Fibroblast of upper back skin (primary cell): ENCODE measurements at places on chromosomes 1 and 21.

GRCh38 chr1:42206164-42206563 is 41.6 kb upstream of the GUCA2A start:
- DNase-seq, result no peak

GRCh38 chr1:1985375-1986050 is 18.1 kb downstream of the CFAP74 start:
- no peak for DNase-seq

- DNase-seq, result no peak
Observed at GRCh38 chr21:41755934-41756773, 10.7 kb downstream of the RIPK4 start.

- no peak for DNase-seq
Observed at GRCh38 chr1:1624443-1625403, 7.2 kb upstream of the MMP23B start.

- DNase-seq, result no peak
Observed at GRCh38 chr1:110339407-110340206, 430 bp downstream of the RBM15 start.

DNA sequence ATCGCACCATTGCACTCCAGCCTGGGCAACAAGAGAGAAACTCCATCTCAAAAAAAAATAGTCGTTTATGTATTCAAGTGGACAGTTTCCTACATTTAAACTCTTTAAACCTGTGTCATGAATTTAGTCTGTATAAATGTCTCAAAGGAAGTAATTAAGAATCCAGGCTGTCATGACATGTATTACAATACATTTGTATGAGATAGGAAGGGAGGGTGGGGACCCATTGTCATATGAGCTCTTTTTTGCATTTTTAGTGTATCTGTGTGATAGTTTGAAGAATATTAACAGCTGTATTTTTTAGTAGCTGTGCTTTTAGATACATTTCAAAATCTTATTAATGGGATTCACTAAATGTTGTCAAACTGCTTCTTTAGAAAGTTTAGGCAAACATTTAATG is 20.0 kb downstream of the DONSON start:
- no peak for DNase-seq

DNA sequence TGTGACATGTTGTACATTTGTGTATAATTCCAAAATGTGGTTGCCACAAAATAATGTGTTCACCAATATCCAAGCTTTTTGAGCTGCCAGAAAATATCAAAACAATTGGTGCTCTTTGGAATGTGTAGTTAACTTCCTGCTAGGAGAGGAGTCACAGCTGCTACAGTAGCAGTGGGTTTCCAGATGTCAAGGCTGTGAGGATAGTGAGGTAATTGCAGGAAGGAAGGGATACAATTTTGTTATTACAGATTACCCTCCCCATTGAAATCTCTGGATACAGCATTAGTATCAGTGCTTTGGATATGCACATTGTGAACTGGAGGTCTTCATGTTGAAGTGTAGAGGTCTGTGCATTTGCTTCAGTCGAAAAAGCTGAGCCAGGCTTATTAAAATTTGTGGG is 253.2 kb downstream of the PTPRC start:
- peak; percentile 71 for DNase-seq

GRCh38 chr21:15018382-15018781 is 46.4 kb downstream of the NRIP1 start:
- DNase-seq, result no peak

GRCh38 chr21:40719615-40720014 is 127.3 kb downstream of the DSCAM start:
- no peak for DNase-seq

GRCh38 chr1:112169517-112169916 is 180.0 kb upstream of the KCND3 start:
- DNase-seq, result no peak

- DNase-seq, result peak; percentile 60
Observed at GRCh38 chr21:15616864-15617574, 112.8 kb upstream of the USP25 start.

DNA sequence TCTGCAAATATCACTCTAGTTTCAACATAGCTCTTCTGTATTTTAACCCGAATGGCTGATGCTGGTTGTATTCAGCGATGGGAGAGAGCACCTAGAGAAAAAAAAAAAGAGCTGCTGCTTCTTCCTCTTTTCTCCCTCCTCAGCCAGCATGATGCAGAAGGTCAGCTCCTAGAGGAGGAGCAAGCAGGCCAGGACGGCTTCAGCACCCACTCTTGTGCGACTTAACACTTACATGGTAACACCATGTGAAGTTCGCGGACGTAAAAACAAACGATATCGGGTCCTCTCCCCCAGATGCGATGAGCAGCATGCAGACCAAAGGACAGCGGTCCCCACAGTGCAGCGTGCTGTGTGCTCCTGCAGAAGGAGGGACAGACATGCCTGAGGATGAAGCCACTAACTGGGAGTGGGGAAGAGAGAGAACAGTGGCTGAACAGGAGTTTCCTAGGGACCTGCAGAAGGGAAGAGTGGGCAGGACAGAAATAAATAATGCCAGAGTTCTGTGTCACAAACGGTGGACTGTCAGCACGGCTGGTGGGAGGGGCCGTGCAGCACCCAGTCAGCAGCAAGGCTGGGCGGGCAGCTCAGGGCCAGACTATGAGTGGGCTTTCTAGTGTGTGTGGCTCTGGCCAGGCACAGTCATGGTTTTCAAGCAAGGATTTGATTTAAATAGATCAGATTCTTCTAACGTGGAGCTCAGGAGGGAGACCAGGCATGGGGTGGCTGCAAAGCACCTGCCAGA is 11.4 kb upstream of the B3GALT5 start:
- DNase-seq, result peak; percentile 3

- DNase-seq, result no peak
Observed at GRCh38 chr1:199914546-199914945, 113.0 kb upstream of the NR5A2 start.

GRCh38 chr1:51063121-51063520 is 38.9 kb upstream of the C1orf185 start:
- peak; percentile 89 for DNase-seq

DNA sequence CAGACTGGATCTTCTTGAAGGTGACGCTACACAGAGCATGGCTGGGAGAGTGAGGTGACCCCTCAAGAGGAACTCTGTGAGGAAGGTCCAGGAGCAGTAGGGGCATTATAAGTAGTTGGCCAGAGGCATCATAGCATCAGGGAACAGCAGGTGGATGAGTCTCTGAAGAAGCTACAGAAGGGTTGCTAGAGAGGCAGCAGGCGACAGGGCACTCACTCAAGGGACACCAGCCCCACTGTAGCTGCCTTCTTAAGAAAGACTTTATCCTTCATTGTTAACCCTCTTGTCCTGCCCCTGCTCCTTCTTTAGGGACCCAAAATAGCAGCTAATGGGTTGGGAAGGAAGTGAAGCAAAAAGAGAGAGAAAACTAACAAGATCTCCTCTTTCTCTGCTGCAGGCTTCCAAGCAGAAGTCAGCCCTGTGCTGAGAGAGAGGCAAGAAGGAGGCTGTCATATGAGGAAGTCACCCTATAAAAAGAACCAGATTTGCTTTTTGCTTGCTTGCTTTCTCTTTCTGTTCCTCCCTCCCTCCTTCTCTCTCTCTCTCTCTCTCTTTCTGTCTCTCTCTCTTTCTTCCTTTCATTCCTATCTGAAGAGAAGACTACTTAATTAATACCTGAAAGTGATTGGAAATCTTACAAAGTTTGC is 7.7 kb upstream of the CD5L start:
- DNase-seq, result no peak

- DNase-seq, result no peak
Observed at GRCh38 chr21:42534421-42535378, 21.0 kb downstream of the SLC37A1 start.

- DNase-seq, result no peak
Observed at GRCh38 chr1:113168946-113169345, 95.9 kb downstream of the LRIG2 start.
